ENCODE measurements at places on chromosomes 5 and 9.

- DNase-seq, result no peak
Observed at GRCh38 chr5:108649106-108649505, 98.6 kb upstream of the FER start.

GRCh38 chr5:116861666-116862065 lies 287.0 kb upstream of the SEMA6A start:
- DNase-seq, result no peak

GRCh38 chr5:108212775-108213346 lies 169.0 kb downstream of the FBXL17 start:
- DNase-seq, result no peak

GRCh38 chr9:81479573-81479972 lies 209.8 kb downstream of the TLE1 start:
- DNase-seq, result no peak

DNA sequence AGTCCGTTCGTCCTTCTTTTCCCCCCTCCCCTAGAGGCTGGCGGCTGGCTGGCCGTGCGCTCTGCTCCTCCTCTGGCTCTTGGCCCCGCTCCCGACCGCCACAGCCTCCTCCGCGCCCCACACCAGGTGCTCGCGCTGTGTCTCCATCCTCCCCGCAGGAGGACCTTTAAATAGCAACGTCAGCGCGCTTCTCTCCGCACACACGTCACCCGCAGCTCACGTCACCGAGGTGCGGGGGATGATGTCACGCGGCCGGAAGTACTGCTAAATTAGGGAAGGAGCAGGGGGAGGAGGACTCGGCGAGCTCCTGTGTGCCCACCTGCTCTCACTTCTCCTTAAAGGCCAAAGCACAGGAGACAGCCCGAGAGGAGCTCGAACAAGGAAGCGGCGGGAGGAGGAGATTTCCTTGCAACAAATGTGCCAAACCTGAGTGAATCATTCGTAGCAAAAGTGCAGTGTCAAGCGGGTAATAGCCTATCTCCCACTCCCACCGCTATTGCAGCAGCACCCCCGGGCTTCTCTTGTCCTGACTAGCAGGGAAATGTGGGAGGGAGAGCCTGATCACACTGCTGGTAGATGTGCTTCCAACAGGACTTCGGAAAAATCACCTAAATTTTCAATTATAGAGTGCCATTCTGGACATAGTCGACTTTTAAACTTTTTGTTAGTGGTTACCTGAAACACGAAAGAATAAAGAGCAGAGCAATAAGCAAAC lies 614 bp upstream of the HOMER1 start:
- peak; percentile 77 for DNase-seq

DNA sequence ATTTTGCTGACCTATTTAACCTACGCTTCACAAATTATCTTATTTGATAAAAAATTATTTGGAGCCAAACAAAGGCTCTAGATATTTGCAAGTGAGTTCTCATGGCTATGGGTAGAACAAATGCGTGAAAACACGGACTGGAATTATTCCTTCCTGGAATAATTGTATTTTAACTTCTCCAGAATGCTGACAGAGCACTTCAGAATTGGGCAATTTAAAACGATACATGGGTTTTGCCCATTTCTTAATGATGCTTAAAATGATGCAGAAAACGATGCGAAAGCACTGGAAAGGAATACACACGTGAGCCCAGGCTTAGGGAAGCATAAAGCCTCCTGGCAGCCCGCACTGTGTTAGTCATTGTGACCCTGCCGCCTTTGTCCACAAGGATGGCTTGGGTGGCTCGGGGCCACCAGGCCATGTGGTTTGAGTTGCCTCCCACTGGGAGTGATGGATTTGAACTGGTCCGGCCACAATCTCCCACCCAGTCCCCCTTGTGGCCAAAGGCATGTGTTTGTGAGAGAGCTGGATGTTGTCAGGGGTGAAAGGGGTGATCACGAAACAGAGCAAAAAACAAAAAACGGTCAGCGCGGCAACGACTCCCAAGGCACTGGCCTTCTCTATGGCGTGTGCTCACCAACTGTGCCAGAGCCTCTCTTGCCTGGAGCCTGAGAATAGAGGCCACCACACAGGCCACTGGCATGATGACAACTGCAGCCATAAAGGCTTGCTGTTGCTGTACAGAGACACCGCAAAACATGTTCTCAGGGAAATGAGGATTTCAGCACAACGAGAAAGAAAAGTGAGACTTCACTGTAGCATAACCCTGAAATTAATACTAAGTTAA lies 234.2 kb upstream of the ADAMTS16 start:
- no peak for DNase-seq

- no peak for DNase-seq
Observed at GRCh38 chr9:124489222-124489621, 18.0 kb downstream of the NR5A1 start.

DNA sequence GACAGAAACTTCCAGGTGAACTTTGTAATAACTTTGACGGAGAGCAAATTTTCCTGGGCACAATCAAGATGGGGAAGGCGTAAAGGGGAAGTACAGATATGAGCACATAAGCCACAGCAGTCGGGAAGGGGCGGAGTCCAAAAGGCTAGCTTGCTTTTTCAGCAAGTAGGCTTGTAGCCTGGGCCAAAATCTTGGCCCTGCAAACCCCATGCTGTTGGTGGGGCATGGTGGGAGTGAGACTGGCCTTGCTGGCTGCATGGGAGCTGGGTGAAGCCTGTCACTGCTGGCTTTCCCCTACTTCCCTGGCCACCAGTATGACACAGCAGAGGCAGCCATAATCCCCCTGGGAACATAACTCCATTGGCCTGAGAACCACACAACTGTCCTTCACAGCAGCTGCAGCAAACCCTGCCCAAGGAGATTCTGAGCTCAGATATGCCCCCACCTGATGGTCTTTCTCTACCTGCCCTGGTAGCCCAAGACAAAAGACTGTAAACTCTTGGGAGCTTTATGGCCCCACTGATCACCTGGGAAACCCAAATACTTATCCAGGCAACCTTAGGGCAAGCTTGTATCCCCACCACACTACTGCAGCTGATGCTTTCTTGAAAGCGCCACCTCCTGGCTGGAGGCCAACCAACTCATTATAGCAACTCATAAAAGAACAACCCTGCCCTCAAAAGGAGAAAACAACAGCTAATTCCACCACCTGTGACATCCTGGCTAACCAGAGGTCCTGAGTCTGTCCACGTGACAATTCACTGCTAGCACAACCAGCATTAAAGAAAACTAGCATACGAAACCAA lies 24.0 kb downstream of the DCTN4 start:
- no peak for DNase-seq

- no peak for DNase-seq
Observed at GRCh38 chr5:43482490-43483297, 971 bp downstream of the TMEM267 start.

- DNase-seq, result no peak
Observed at GRCh38 chr5:142287096-142287972, 37.5 kb downstream of the SPRY4 start.

GRCh38 chr9:135701067-135701958 lies 672 bp upstream of the KCNT1 start:
- DNase-seq, result no peak

- no peak for DNase-seq
Observed at GRCh38 chr5:96741891-96742309, 65.8 kb downstream of the ERAP1 start.

DNA sequence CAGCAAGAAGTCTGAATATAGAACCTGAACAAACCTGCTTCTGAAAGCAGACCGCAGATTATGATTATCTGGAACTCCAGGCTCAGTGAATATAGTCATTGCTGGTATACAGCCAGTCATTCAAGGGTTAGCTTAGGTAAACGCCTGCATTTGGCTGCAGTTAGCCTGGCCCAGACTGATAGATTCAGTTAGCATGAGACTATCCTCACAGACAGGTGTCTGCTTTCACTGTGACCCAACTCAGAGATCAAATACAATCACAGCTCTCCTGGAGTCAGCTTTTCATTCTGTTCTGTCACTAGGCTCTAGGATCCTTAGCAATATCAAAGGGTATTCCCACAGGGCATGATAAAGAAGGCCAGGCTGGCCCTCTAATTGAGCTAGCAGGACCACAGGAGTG lies 138.6 kb upstream of the PLCXD3 start:
- DNase-seq, result no peak

DNA sequence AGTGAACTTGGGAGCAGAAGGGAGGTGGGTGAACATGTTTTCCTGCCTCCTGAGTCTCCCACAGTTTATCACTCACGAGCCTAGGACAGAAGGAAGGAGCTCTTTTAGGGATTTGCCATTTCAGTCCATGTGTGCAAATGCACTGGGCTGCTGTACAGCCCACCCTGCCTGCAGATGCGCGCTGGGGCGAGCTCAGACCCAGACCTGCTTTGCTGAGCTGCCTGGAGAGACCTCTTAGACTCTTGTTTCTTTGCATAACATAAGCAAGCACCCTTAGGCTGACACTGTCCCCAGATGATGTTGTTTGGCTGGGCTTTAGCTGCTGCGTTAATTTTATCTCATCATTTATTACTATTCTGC lies 199.0 kb downstream of the CACNA1B start:
- DNase-seq, result no peak

- DNase-seq, result no peak
Observed at GRCh38 chr9:72902268-72902667, 50.6 kb downstream of the ALDH1A1 start.

DNA sequence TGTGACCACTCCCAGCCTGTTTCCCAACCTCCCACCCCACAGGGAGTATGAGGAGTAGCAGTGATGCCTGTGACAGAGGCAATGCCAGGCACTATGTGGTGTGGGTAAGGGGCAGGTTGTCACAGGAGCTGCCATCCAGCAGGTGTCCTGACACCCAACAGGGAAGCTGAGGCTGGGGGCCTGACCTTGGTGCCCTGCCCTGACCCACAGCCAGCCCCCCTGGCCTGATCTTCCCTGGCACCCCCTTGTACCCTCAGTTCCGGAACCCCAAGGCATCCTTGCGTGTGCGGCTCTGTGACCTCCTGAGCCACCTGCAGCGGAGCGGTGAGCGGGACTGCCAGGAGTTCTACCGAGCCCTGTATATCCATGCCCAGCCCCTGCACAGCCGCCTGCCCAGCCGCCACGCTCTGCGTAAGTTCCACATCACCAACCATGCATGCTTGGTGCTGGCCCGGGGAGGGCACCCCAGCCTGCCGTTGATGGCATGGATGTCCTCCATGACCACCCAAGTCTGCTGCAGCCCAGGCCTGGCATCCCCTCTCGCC lies 14.4 kb downstream of the CARD19 start:
- no peak for DNase-seq

DNA sequence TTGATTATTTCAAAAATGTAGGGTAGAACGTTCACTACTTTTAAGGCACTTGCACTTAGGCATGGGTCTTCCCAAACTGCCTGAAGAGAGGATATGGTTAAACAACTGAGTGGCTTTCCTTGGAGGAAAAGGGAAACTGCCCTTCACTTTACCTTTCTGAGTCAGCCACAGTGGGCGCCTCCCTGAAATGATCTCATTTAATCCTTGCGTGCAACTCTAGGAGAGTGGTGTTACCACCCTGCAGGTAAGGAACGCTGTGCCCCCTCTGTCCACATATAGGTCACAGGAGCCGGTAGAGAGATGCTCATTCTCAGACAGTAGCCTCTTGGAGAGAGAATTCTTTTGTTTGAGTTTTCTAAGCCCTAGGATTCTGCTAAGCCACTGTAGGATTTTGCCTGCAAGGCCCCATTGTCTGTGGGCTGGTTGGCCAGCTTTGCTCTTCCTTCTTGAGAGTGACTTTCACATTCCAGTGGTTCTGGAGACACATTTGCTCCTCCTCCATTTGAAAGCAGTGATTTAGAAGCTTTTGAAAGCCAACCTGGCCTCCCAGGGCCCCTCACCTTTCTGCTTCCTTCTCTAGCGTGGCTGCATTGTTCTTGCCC lies 110.3 kb upstream of the CTSL start:
- no peak for DNase-seq

GRCh38 chr9:115350548-115350947 lies 232.6 kb upstream of the TNC start:
- DNase-seq, result no peak

- no peak for DNase-seq
Observed at GRCh38 chr5:94157704-94158539, 416.5 kb upstream of the POU5F2 start.
